Progenitor cell of endocrine pancreas (in vitro differentiated cells): ENCODE measurements at places on chromosomes 11 and 22. TPM values are rescaled to one million over a fixed set of nuclear protein-coding genes. Genes with fewer than 3 reads are reported as not detected.

GRCh38 chr11:32826113-32826512 is 3.6 kb upstream of the PRRG4 start:
- no peak for DNase-seq
- no peak overlapping the region for H3K4me3 ChIP-seq
- H3K27ac ChIP-seq, result no peak overlapping the region
- H3K4me1 ChIP-seq, result peaks cover 4% of the 10 kb centered on the region

GRCh38 chr22:42907404-42908373 is 50.6 kb upstream of the ARFGAP3 start:
- no peak overlapping the region for H3K4me3 ChIP-seq
- H3K4me1 ChIP-seq, result no peaks in the 10 kb centered on the region
- H3K27me3 ChIP-seq, result no peaks in the 10 kb centered on the region
- H3K36me3 ChIP-seq, result peaks cover 7% of the 10 kb centered on the region
- H3K27ac ChIP-seq, result no peak overlapping the region

Gene STX3
- total RNA-seq, result 91.5 and 113 TPM in 2 replicates

DNA sequence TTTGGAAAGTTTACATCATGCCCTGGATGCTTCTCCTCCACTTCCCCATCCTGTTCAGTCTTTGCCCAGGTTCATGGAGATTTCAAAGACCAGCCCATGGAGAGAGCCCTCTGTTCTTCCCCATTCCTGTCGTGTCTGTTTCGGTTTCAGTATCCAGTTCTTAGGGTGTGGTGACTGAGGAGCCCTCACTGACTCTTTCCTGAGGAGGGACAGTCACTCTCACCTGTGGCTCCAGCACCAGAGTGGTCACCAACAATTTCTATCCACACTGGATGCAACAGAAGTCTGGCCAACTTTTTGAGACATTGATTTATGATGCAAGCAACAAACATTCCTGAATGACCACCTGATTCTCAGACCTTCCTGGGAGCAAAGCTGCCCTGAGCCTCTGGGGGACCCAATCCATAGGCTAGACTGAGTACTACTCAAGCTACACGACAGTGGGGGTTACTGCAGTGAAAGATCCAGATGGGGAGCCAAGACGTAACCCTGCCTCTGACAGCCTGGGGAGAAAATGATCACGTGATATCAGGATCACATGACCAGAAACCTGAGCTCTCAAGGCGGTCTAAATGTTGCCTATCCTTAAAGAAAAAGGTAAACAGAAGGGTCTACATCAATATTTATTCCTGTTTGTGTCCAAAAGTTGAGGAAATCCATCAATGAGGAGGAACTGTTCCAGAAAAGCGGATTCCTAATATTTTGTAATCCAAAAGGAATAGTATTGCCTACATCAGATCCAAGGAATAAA is 76.2 kb upstream of the VPREB1 start:
- no peak for DNase-seq
- peak overlapping the region; percentile 86 for H3K27ac ChIP-seq
- no peaks in the 10 kb centered on the region for H3K4me1 ChIP-seq
- peak overlapping the region; percentile 2 for H3K4me3 ChIP-seq
- H3K36me3 ChIP-seq, result no peaks in the 10 kb centered on the region

- DNase-seq, result peak; percentile 59
- H3K36me3 ChIP-seq, result no peaks in the 10 kb centered on the region
- H3K27ac ChIP-seq, result no peak overlapping the region
- peaks cover 2% of the 10 kb centered on the region for H3K4me1 ChIP-seq
Measured at GRCh38 chr22:35539910-35540594, 579 bp upstream of the RASD2 start.

Gene KBTBD3
- total RNA-seq, result 5.0 and 6.3 TPM in 2 replicates

DNA sequence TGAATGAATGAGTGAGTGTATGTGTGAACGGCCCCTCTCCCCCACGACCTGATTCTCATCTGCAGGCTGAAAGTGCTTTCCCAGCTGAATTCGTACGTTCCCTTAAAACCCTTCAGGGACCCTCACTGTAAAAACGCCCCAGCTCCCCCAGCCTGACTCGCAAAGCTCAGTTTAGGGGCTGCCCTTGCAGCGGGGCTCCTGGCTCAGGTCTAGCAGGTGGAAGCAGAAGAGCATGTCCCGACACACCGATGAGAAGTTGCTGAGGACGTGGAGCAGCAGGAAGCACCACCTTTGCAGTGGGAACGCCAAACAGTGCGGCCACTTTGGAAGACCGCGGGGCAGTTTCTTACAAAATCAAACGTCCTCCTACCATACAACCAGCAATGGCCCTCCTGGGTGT is 3.6 kb upstream of the MRPL23 start:
- H3K27ac ChIP-seq, result no peak overlapping the region
- no peaks in the 10 kb centered on the region for H3K36me3 ChIP-seq
- no peak overlapping the region for H3K4me3 ChIP-seq
- DNase-seq, result peak; percentile 8
- H3K27me3 ChIP-seq, result peaks cover 11% of the 10 kb centered on the region

DNA sequence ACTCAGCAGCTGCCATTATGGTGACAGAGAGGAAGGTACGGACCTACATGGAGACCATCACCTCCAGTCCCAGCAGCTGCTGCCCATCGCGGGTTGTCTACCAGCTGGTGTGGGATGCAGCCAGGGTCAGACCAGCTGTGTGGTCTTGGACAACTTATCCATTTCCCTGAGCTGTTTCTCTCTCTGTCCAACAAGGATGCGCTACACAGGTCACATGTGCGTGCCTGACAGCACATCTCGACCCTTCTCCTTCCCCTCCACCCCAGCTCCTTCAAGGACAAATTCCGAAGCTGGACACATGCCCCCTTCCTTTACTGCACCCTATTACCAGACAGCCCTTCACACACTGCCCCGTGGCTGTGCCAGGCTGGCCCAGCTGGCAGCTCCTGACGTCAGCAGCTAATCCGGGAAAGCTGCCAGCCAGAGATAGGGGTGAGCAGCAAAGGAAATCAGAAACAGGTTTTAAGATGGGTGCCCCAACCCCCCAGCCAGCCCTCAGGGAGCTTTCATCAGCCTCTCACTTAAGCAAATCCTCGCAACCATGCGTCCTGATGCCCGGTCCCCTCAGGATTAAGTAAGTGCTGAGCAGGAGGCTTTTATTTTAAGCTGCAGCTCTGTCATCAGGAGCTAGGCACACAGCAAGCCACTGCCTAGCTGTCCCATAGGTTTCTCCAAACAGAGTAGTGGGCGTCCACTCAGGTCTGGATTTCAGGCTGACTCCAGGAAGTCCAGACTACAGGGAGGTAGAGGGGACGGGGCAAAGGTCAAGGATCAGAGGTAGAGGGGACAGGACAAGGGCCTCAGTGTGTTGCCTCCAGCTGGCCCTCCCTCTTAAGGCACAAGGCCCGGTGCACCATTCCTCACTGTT is 20.3 kb downstream of the TEF start:
- H3K36me3 ChIP-seq, result peaks cover 2% of the 10 kb centered on the region
- H3K27ac ChIP-seq, result peak overlapping the region; percentile 31
- DNase-seq, result no peak
- no peak overlapping the region for H3K4me3 ChIP-seq
- H3K4me1 ChIP-seq, result peaks cover 3% of the 10 kb centered on the region
- H3K27me3 ChIP-seq, result no peaks in the 10 kb centered on the region

- peaks cover 2% of the 10 kb centered on the region for H3K4me1 ChIP-seq
- no peak for DNase-seq
Measured at GRCh38 chr11:18749681-18750319, 23.8 kb upstream of the IGSF22 start.

Gene LYVE1
- not detected in 2 replicates for total RNA-seq

GRCh38 chr11:130787092-130787616 is 129.1 kb downstream of the SNX19 start:
- DNase-seq, result no peak
- no peak overlapping the region for H3K27ac ChIP-seq
- H3K36me3 ChIP-seq, result no peaks in the 10 kb centered on the region

Gene IL10RA
- total RNA-seq, result 0.62 and 0.72 TPM in 2 replicates

Gene OR5B21
- not detected in 2 replicates for total RNA-seq

DNA sequence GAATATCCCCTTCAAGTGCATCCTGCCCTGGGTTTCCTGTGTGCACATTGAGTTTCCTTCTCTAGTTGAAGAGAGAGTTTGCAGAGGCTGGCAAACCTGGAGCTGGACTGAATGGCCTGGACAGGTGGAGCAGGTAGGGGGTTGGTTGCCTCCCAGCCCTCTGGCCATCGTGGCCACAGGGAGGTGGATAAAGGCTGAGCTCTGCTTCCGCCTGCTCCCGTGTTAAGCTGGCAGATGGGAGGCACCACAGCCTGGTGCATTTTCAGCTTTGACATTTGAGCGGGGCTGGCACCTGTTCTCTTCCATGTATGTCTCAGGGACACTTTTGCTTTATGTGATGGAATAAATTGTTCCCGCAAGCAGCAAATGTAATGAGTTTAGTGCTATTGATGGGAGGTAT is 11.1 kb downstream of the MICAL2 start:
- no peaks in the 10 kb centered on the region for H3K36me3 ChIP-seq
- peaks cover 13% of the 10 kb centered on the region for H3K4me1 ChIP-seq
- H3K4me3 ChIP-seq, result no peak overlapping the region

GRCh38 chr22:44441401-44442185 is 56.4 kb downstream of the RTL6 start:
- DNase-seq, result no peak
- no peak overlapping the region for H3K4me3 ChIP-seq
- H3K36me3 ChIP-seq, result no peaks in the 10 kb centered on the region
- peaks cover 6% of the 10 kb centered on the region for H3K27me3 ChIP-seq
- no peak overlapping the region for H3K27ac ChIP-seq

DNA sequence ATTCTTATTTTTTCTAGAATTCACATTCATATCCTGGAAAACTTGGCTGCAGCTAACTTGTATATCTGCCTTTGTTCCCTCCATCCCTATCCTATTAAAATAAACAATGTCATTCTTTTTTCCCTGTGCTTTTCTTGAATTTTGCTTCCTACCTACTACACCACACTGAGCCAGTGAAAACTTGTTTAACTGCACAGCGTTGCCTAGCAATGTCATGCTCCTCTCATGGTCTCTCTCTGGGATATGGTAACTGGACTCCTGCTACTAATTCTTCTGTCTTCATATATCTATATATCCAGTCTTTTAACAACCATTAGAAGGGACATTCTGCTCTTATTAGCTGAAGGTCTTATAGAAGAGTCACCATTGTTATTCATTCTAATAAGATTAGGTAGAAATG is 434.4 kb downstream of the METTL15 start:
- no peak overlapping the region for H3K27ac ChIP-seq
- H3K36me3 ChIP-seq, result no peaks in the 10 kb centered on the region
- no peak for DNase-seq
- no peaks in the 10 kb centered on the region for H3K27me3 ChIP-seq

DNA sequence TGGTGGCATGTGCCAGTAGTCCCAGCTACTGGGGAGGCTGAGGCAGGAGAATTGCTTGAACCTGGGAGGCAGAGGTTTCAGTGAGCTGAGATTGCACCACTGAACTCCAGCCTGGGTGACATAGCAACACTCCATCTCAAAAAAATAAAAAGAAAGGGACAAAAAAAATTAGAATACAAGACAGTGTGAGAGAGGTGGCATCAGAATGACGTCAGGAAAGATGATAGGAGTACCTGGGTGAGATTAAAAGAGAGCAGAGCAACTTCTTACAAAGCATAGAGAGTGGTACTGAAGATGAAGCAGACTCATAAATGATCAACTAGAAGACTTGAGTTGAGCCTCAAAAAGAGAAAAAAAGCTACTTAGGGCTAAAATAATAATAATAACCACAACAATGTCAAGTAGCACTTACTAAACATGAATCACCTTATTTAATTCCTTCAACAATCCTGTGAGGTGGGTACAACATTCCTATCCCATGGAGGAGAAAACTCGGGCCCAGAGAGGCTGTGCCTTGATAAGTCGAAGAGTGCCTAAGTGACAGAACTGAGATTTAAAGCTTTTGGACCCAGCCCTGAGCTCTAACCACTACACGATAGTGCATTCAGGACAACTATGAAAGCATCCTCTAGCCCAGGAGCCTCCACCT is 5.2 kb upstream of the SLN start:
- H3K4me3 ChIP-seq, result no peak overlapping the region
- H3K4me1 ChIP-seq, result peaks cover 13% of the 10 kb centered on the region
- H3K36me3 ChIP-seq, result no peaks in the 10 kb centered on the region
- H3K27me3 ChIP-seq, result peaks cover 5% of the 10 kb centered on the region
- no peak for DNase-seq

- peak; percentile 52 for DNase-seq
- H3K4me3 ChIP-seq, result peak overlapping the region; percentile 16
- H3K27me3 ChIP-seq, result peaks cover 11% of the 10 kb centered on the region
- H3K36me3 ChIP-seq, result no peaks in the 10 kb centered on the region
- no peak overlapping the region for H3K27ac ChIP-seq
Measured at GRCh38 chr11:110173811-110174644, 80.8 kb downstream of the ZC3H12C start.

GRCh38 chr11:114034956-114035355 is 24.6 kb upstream of the ZBTB16 start:
- no peak for DNase-seq
- H3K27me3 ChIP-seq, result peaks cover 17% of the 10 kb centered on the region
- no peaks in the 10 kb centered on the region for H3K36me3 ChIP-seq

Gene NNMT
- total RNA-seq, result 2.4 and 2.8 TPM in 2 replicates

DNA sequence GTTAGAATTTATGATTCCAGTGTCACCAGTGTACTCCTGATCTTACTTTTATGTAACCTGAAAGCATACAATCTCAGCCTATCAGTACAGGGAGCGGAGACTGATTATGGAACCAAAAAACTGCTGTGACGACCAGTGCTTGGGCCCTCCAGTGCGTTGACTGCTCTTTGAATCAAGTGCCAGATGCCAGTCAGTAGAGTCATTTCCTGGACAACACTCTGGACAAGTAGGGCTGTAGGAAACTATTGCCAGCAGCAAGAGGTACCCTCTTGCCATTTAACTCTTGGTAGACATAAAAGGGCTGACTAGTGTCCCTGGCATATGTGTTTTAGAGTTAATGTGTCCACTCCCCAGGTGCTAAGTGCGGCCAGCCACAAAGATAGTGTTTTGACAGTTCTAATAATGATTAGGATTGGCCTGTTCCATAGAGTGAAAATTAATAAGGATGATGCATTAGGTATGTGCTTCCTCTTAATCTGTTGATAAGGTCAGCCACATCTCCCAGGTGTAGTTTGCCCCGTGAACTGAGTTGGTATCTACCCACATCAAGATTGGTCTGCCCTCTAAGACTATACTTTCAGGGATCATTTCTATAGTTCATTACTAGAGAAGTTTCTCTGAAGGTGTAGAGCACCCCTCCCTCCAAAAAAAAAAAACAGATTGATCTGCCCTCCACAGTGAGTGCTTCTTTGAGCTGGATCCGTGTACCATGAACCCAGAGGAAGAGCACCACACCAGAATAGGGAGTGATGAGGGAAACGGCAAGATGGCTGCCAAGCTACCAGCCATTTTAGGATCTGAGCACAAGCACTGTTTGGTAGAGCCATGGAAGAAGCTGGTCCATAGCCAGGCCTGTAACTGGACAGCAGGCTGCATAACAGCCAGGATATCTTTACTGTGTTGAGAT is 20.7 kb upstream of the AIFM3 start:
- no peaks in the 10 kb centered on the region for H3K27me3 ChIP-seq
- DNase-seq, result no peak
- H3K4me3 ChIP-seq, result no peak overlapping the region
- peaks cover 39% of the 10 kb centered on the region for H3K4me1 ChIP-seq

DNA sequence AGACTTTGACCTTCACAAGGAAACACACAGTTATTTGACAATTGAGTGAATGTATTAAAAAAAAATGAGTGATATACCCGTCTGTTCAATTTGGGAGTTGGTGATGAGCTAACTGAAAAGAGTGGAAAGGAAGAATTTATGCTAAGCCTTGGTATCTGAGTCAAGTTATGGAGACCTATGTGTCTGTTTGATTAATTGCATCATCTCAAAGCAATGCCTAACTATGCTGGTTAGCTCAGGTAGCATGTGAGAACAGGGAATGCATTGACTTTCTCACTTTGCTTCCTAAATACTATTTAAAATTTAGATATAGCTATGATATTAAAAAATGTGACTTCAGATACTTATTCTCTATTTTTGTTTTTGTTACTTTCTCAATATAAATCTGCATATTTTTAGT is 110.5 kb downstream of the DDX10 start:
- H3K4me3 ChIP-seq, result no peak overlapping the region
- H3K4me1 ChIP-seq, result peaks cover 12% of the 10 kb centered on the region
- H3K27ac ChIP-seq, result no peak overlapping the region
- DNase-seq, result no peak
- H3K36me3 ChIP-seq, result peaks cover 11% of the 10 kb centered on the region
